Right renal pelvis (tissue), 4 donors: ENCODE measurements at places on chromosomes 7 and 10. TPM values are rescaled to one million over a fixed set of nuclear protein-coding genes. Genes with fewer than 3 reads are reported as not detected.

DNA sequence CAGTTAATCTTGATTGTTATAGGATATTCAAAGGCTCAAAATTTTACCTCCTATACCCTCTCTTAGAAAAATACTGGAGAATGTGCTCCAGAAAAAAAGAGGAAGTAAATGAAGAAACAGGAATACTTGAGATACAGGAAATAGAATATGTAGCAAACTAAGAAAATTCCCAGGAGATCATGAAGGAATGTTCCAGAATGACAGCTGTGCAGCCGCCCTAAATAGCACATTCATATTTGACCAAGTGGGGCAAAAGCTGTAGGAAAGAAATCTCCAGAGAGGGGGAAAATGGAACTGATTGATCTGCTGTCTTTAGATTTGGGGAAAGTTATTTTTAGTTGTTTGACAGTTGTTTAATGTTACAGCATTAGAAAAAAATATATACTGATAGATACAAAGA lies 46.2 kb upstream of the ZEB1 start:
- no peak for DNase-seq

GRCh38 chr10:79022565-79023230 lies 46.1 kb upstream of the ZMIZ1 start:
- DNase-seq = no peak

- DNase-seq = no peak
Measured at GRCh38 chr7:117750612-117751563, 122.4 kb downstream of the CTTNBP2 start.

DNA sequence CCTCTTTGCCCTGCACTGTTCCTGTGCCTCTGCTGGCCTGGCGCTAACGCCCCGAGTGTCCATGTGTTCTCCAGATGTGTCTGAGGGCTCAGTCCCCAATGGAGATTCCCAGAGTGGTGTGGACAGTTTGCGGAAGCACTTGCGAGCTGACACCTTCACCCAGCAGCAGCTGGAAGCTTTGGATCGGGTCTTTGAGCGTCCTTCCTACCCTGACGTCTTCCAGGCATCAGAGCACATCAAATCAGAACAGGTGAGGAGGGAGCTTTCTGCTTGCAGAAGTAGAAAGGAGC lies 60.9 kb downstream of the PAX2 start:
- no peak for DNase-seq

GRCh38 chr10:57964351-57964750 lies 303.3 kb downstream of the IPMK start:
- DNase-seq = no peak

DNA sequence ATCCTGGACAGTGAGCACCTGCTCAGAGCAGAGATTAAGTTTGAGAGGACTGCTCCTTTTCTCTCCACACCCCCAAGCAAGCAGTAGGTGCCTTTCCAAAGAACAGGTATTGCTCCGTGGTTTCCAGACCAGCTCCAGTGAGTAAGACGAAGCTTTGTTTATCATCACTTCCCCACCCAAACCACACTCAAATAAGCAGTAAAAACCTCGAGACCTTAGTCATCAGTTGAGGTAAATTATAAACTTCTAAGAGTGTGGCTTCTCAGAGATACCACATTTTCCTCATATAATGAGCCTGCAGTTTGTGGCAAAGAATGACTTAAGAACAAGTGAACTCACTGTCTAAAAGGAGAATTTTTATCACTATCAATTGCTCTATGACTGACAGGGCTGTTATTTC lies 50.0 kb upstream of the GRB10 start:
- DNase-seq = no peak

DNA sequence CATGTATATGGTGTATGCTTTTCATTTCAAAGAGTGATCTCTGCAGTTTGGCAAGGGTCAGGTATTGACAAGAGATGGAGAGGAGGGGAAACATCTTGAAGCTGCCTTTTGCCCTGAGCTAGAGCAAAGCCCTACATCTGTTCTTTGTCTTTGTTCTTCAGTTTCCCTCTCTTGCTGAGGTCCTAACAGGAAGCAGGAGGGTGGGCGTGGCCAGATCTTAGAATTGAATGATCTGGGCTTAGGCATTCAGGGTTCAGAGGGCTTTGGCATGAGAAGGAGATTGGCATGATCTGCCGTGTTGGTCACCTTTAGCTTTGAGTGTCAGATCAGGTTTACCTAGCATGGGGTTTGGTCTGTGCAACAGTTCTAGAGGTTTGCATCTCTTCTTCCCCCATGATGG lies 41.3 kb downstream of the LRMDA start:
- DNase-seq = no peak

DNA sequence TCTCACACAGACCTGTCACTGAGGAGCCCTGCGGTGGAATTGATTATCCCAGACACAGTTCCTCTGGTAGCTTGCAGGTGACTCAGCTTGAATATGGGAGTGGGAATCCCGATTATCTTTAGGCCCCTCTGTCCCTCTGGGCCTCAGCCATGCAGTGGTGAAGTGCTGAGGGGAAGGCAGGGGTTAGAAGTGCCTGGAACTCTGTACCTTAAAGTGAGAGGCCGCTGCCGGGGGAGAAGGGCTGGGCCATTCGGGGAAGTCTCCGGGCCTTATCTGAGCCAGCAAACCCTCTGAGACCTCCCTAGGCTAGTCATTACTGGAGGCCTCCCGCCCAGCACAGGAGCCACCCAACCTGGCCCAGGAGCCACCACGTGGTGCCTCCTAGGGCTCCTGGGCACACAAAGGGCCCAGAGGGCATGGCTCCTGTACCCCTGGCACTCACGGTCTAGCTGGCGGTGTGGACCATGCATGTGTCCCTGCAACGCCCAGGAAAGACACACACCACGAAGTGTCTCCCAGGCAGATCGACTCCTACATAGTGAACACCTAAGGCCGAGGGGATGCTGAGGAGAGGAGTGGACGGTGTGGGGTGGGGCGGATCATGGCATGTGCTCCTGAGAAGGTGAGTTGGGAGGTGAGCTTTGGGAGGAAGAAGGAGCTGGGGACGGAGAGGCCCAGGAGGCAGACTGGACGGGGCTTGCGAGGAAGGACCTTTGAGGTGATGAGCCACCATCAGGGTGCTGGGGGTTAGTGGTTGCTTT lies 56.2 kb downstream of the HK1 start:
- DNase-seq = no peak

GRCh38 chr7:50594734-50595485 lies 29.7 kb upstream of the DDC start:
- DNase-seq = no peak

DNA sequence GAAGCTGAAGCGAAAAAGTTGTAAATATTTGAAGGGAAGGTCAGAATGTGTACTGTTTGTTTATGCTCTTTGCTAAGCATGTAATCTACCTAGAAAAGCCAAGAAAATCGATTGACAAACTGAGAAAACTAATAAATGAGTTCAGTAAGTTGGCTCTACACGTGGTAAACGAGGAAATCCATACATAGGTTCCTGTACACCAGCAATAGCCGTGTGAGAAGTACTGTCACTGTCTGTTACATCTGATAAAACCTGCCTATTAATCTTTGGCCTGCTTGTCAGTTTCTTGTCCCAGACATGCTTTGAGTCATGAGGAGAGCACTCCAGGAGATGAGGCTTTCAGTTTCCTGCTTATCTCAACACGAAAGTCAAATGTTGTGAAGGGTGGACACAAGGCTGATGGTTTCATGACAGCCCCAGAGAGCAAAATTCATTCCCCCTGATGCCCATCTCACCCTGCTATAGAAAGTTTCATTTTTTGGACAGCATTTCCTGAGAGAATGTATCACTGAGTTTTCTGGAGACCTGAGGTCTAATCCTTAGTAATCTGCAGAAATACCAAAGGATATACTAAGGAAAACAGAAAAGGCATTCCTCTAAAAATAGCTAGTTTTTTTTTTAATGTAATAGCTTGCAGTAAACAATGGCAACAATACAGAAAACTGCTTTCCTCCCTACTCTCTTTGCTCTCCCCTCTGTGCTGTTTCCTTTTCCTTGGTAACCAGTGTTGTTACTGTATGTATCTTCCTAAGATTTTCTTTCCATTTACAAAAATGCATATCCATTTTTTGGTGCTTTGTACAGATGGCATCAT lies 18.8 kb downstream of the BMPR1A start:
- no peak for DNase-seq

DNA sequence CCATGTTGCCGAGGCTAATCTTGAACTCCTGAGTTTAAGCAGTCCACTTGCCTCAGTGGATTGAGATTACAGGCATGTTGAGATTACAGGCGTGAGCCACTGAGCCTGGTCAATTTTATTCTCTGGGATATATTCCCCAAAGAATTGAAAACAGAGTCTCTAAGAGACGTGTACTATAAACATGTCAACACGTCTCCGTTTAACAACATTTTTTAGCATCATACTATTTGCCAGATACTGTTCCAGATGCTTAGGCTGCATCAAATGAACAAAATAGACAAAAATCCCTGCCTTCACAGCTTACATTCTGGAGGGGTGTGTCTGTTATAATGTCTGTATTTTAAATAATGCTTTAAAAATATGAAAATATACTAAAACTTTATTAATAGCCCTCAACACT lies 54.1 kb upstream of the PRKG1 start:
- no peak for DNase-seq

DNA sequence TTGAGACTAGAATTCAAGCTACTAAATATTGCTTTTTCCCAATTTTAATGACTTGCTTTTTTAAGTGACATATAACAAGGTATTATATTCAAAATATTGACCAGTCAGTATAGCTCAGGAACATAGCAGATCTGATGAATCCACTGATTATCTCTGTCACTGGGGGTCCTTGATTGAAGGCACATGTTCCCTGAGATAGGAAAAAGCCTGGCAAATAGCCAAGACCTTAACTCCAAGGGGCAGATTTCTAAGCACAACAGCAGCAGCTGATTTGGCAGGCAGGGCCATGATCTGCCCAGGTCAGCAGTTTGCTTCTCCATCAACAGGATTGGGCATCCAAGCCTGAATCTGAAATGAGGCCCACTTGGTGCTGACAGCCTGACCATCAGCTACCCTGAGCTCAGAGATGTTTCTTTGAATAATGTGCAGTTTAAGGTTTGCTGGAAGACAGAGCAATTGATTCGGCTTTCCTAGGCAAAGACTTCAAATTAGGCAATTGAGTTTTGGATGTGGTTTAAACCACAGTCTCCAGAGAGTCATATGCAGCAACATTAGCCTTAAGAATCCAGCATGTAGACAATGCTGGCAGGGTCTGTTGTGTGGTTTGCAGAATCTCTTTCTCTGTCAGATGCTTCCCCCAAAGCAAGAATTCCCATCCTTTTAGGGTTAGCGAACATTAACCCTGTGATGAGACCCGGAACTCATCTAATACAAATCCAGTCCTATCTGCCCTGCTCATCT lies 352.6 kb downstream of the ADRA2A start:
- DNase-seq = no peak

GRCh38 chr10:130869179-130869841 lies 442.2 kb downstream of the TCERG1L start:
- no peak for DNase-seq

DNA sequence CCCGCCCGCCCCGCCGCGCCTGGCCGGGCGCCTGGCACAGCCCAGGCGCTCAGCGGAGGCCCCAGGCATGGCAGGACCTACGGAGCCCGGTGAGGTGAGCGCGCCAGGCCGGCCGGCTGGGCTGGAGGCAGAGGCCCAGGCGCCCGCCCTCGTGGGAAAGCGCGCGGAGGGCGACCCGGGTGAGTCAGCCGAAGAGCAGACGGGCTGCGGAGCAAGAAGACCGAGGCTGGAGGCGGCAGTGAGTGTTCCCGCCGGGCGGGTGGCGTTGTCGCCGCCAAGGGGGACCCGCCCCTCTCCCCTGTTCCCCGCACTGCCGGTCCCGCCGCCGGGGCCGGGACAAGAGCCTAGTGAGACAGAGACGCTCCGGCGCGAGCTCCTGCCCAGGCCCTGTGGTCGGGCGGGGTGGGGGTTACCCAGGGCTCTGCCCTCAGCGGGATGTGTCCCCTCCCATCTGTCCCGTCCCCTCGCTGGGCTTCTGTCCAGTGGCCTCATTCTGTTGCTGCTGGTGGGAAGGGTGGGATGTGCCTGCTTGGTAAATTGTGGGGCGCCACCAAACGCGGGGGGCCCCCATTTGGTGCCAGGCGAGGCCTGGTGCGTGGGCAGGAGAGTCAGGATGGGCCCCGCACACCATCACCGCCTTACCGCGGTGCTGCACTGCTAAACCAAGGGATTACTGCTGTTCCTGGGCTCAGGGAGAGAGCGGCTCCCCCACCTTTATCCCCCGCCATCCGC lies 17.0 kb upstream of the NODAL start:
- no peak for DNase-seq

- DNase-seq = no peak
Measured at GRCh38 chr7:223118-223800, 30.9 kb downstream of the FAM20C start.

GRCh38 chr10:132580617-132581016 lies 43.0 kb downstream of the INPP5A start:
- no peak for DNase-seq

- no peak for DNase-seq
Measured at GRCh38 chr10:96770987-96771386, 50.7 kb upstream of the PIK3AP1 start.

DNA sequence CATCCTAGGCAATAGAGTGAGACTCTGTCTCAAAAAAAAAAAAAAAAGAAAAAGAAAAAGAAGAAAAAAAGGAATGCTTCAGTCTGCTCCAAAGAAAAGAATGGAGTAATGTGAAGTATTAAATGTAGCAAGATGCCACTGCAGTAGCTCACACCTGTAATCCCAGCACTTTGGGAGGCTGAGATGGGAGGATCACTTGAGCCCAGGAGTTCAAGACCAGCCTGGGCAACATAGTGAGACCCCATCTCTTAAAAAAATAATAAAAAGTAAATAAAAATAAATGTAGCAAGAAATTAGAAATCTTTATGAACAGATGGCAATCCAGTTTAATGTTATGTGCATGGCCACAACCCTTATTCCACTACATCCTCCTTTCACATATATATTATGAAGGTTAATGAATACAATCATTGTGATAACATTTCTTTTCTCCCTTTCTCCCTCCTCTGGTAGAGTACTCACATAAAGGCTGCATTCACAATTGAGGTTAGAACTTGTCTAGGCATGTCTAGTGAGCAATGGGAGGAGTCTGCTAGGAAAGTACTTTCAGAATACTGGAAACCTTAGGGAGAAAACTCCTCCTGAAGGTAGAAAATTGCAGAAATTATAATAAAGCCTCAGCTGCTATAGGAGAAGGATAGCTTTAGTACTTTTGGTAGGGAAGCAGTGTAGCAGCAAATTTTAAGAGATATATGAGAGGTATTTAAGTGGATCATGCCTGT lies 20.4 kb downstream of the KLLN start:
- no peak for DNase-seq

GRCh38 chr10:436013-436697 lies 253.3 kb downstream of the DIP2C start:
- DNase-seq = no peak

DNA sequence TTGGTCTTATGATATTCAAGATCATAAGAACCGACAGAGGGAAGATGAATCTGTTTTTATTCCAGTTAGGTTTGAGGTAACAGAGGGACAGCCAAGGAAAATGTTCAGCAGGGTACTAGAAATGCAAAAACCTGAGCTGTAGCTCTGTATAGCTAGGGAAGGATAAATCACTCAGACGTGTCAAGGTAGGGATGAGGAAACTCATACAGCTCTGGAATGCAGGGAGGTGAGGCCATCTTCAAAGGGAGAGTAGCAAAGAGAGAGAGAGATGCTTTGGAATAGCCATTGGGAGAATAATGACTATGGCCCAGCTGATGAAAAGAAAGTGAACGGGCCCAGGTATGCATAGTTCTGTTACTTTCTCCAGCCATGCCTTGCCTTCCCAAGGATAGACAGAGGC lies 77.8 kb downstream of the PAX2 start:
- DNase-seq = no peak

GRCh38 chr7:82972135-82972534 lies 190.5 kb downstream of the PCLO start:
- DNase-seq = no peak

CRYGN gene
- polyA plus RNA-seq = 2.2 TPM

GIMAP7 gene
- polyA plus RNA-seq = 16.7 TPM

AZGP1 gene
- 77.5 TPM for polyA plus RNA-seq

AGR2 gene
- 87.7 TPM for polyA plus RNA-seq

ZNF239 gene
- polyA plus RNA-seq = 13.3 TPM

SPDYE2B gene
- polyA plus RNA-seq = 0.74 TPM

ERVW-1 gene
- 0.47 TPM for polyA plus RNA-seq
